Activated T-helper 1 cell treated with Interleukin-2 at 50 U/mL for 16 hours (primary cell): ENCODE measurements at places on chromosomes 3 and 15.

DNA sequence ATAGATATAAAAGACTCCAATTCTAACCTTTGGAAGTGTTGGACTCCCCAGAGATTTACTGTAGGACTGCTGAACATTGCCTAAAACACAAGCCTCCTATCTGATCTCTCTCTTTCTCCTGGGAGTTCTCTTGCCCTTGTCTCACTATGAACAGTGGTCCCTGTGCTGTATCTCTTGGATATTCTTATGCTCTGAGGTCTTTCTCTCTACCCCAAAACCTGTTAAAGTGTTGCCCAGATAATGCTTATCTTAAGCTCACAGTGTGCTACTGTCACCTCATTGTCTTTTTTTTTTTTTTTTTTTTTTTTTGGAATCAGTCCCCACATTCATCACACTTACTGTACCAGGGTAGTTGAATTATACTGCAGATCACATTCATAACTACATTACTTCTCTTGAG, 131.0 kb upstream of the CBLB start:
- no peak for DNase-seq

- no peak for DNase-seq
Measured at GRCh38 chr3:149647285-149647684, 10.5 kb downstream of the WWTR1 start.

DNA sequence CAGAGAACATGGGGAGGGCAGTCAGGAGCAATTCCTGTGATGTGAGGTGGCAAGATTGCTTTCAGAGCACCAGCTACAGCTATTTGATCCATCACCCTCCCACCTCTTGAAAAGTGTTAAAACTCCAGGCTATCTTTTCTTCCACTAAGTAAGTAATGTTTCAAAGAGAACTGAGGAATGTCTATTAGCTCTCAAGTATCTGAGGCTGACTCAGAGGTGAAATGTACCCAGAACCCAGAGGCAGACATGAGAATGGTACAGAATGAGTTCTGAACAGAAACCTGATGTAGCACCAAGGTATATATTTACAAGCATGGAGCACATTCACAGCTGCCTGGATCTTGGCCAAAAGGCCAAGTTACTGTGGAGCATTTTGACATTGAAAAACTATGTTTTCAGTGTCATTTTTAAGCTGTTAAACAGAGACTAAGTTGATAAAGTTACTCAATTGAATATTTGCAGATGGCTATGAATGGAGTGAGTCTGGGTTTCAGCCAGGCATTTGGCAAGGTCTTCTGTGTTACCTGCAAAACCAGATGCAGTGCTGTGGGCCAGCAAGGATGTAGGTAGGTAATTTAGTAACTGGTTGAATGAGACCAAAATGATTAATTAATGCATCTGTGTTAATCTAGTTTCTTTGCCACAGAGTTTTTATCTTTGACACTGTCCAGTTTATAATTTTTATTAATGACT, 227.7 kb upstream of the CD96 start:
- DNase-seq = no peak

- peak; percentile 55 for DNase-seq
Measured at GRCh38 chr3:67947808-67948508, 293.5 kb upstream of the SUCLG2 start.

GRCh38 chr15:47218295-47218694, 499.0 kb upstream of the SEMA6D start:
- no peak for DNase-seq
